ENCODE measurements at places on chromosomes 2 and 18.

- no peak for DNase-seq
Observed at GRCh38 chr18:24560511-24560981, 100.1 kb downstream of the HRH4 start.

DNA sequence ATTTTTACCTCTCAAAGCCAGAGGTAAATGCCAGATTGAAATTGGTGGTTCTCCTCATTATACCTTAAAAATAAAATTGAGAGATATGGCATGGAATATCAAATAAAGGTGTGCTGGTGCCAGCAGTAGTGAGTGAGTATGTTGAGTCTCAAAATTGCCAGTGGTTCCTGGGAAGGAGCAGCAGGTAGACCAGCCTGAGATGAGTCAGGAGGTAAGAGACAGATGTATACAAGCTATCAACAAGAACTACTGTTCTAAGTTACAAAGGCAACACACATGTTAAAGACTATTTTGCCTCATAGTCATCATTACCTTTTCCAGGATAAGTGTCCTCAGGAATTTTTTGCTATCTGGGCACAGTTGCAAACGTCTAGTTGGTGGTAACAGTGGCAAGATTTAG lies 1.3 kb upstream of the UPP2 start:
- DNase-seq: no peak

DNA sequence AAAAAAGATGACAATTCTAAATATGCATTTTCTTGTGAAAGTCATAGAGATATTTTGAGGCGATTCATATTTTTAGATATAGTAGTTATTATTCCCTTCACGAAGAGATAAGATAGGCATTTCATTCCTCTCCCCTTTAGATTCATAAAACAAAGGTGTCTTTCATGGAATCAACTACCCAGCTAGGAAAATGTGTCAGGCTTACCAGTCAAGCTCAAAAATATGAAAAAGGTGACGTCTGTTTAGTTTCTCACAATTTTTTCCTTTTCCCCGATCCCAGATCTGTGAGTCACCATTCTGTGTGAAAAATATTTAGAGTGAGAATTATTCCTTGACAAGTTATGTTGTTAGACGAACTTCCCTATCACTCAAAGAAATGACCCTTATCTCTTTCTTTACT lies 95.4 kb upstream of the FN1 start:
- no peak for DNase-seq

DNA sequence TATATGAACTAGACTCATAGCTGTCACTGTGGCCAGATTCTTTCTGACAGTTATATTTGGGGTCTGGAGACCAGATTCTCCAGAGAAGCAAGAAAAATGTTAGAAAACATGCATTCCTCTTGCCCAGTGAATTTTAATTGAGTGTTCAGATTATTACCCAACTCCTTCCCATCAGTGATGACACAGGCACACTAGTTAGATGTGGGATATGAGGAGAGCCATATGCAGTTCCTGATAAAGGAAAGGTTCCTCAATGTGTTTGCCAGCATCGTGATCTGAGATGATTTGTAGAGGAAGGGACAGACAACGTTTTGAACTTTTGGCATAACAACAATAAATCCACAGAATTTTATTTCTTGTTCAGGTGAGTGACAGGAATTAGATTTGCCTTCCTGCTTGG lies 308.6 kb downstream of the PIEZO2 start:
- no peak for DNase-seq

DNA sequence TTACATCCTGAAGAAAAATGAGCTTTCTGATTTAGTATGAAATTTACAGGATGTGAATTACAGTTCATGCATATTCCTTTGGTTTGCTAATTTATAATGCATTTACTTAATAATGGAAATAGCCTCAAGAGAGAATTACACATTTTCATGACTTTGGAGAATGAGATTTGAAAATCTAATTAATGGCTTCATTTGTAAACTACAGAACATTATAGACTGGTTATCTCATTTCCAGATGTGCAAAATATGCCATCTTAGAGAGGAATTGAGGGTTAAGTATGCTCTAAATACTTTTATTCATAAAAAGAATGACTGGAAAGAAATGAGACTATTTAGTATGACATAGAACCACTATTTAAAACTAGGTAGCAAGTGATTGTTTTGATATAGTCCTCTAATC lies 94.2 kb upstream of the DNAJC10 start:
- DNase-seq: no peak

DNA sequence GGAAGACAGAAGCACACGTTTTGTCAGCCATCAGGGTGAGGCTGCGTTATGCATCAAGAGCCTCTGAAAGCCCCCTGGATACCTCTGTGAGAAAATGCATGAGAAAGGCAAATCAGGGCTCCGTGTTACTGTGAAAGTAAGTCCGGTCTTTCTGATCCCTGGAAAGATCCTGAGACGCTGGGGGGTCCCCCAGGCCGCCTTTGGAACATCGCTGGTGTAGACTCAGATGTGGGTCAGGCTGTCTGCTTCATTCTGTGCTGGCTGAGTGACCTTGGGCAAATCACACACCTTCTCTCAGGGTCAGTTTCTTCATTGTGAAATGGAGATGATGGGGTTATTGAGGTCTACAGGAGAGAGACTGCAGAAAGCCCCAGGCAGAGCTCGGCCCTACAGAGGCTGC lies 42.0 kb upstream of the HS6ST1 start:
- DNase-seq: no peak

DNA sequence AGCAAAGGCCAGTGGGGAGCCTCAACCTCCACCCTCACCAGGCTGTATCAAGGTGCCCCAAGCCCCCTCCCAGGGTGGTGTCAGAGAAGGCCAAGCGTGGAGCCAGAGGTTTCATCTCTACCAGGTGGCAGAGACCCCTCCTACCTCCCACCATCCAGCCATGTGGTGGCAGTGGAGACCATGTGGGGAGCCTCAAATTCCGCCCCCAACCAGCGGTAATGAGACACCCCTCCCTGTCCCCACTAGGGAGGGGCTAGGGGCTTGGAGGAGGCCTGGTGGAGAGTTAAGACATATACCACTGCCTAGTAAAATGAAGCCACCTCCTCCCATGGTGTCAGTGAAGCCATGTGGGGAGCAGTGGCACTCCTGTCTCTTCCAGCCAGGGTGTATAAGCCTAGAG lies 24.4 kb upstream of the YPEL5 start:
- DNase-seq: no peak

GRCh38 chr2:173929441-173929840 lies 35.7 kb downstream of the SP3 start:
- no peak for DNase-seq

DNA sequence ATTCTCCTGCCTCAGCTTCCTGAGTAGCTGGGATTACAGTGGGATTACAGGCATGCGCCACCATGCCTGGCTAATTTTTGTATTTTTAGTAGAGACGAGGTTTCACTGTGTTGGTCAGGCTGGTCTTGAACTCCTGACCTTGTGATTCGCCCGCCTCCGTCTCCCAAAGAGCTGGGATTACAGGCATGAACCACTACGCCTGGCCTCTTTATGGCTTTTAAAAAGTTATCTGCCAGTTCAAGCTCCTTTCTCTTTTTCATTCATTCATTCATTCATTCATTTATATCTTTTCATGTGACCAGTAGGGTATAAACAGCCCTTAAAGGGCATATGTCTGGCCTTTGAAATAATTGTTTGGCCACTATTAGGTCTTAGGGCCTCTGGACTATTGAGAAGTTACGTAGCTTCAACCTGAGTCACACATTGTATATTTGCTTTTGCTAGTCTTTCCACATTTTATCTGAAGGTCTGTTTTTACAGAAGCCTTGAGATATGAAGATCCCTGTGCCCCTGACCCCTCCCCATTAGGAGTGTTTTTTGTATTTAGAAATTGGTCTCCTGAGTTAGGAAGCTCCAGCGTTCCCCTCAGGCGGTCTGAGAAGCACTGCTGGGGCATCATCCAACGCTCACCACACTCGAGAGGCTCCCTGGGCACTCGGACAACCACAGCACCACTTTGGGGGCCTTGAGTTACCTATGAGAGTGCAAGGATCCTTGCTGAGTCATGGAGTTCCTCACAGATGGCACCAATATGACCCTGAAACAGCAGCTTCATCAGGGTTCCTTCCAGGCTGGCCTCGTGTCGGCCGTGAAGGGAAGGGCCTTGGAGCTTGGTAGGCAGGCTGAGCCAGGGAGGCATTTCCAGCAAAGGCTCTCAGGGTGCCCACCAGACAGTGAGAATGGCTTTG lies 21.8 kb downstream of the FZD5 start:
- DNase-seq: no peak

DNA sequence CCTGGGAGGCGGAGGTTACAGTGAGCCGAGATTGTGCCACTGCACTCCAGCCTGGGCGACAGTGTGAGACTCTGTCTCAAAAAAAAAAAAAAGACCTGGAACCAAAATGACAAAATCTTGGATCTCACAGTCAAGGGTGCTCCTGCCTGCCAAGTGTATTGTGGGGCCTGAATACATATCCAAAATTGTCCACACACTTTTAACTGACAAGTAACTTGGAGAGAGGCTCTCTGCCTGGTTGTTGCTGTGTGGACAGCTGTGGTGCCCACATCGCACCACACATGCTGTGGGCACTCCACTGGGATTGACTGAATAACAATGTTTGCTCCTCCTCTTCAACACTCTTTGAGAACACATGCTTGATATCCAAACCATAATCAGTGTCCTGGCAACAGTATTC lies 117.6 kb upstream of the REV1 start:
- no peak for DNase-seq

- peak; percentile 11 for DNase-seq
Observed at GRCh38 chr2:126664234-126664633, 8.3 kb downstream of the GYPC start.

GRCh38 chr2:128402911-128403670 lies 84.4 kb upstream of the HS6ST1 start:
- no peak for DNase-seq

GRCh38 chr2:85794491-85795121 lies 40.8 kb downstream of the ATOH8 start:
- no peak for DNase-seq

DNA sequence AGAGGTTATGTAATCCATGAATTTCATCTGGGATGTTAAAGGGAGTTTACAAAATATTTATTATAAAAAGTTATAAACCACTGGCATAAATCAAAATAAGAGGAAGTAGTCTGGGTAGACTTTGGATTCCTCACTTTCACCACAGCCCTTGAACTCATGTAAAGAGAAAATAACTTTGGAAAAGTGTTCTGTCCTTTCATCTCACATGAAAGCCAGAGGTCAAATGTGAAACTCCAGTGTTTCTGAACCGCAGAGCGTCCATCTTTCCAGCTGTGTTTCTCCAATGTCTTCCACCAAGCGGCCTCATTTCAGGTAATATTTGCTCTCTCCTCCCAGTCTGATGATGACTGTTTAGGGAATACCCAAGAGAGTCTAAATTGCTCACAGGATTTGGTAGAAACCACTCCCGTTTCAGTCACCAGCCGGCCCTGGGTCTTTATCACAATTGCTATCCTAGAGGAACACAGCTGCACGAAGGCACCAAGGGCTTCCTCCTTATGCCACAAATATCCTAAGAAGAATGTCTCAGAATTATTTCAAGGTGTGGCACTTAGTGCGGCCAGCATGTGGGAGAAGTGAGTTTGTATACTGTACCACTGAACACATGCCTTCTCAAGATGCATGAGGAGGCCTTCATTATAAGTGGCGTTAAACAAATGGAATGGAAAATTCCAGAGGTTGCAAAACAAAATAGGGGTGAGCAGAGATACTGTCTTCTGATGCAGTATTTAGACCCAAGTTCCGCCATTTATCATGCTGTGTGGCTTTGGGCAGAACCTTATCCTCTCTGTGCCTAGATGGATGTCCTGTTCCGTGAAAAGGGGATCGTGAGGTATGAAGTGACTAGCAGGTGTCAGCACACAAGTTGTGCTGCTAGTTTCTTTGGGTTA lies 63.8 kb downstream of the ACTR2 start:
- DNase-seq: no peak

- DNase-seq: no peak
Observed at GRCh38 chr2:128623776-128624761, 305.4 kb upstream of the HS6ST1 start.

GRCh38 chr18:57131782-57132181 lies 15.1 kb upstream of the BOD1L2 start:
- no peak for DNase-seq

DNA sequence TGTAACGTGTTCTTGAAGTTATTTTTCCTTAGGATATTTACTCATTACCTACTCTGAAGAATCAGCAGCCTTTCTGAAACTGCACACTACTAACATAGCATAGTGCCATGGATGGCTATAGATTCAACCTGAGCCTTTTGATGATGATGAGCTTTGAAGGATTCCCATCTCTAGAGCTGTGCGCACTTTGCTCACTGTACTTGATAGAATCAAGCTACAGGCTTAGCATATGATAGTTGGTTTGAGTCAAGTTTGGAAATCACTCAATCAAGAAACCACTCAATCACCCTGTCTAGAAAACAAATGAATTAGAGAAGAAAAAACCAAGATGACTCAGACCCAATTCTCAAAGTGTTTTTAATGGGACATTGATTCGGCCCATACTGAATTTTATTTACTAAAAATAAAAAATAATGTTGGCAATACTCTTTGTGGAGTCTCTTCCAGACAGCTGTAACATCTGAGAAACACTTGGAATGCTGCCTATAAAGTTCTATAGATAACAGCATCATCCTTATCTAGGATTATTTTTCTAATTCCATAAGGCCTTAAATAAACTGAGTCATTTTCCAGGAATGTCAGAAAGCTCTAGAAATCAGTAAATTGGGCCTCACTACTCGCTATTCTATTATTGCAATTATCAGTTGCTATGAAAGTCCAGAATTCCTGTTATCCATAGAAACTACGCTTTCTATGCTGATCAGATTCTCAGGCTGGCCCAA lies 259.0 kb upstream of the ERBB4 start:
- no peak for DNase-seq

GRCh38 chr2:26854283-26854827 lies 6.4 kb downstream of the DPYSL5 start:
- DNase-seq: no peak

GRCh38 chr18:77130229-77131099 lies 2.1 kb downstream of the MBP start:
- DNase-seq: no peak

DNA sequence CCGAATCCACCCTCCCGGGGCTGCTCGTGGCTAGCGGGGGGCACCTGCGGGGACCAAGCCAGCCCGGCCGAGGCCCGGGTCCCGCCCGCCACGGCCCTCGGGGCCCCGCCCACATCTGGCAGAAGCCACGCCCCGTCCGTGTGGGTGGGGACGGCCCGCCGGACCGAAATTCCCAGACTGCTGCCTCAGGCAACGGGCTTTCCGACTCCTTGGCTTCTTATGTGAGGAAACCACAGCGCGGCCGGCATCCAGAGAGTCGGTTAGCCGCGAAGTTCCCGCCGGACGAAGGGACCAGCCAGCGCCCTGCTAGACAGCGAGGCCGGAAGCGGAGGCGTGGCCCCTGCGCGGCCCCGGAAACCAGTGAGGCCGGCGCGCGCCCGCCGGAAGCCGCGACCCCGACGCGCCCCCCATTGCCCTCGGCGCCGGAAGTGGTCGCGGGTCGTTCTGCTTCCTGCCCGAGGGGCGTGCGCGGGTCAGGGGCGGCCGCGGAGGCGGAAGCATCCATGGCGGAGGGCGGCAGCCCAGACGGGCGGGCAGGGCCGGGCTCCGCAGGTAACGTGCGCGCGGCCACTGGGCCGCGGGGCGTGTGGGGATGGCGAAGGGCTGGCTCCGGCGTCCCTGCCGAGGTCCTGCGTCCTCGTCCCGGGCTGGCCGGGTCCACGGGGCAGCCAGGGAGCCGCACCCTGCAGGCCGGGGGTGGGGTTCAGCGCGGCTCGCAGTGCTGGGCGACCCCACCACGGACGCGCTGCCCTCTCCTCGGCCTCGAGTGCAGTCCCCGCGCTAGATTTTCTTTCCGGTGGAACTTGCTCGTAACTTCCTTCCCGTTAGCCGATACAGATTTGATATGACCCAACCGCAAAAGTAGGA lies at the start of gene ASB1:
Gene ASB1 (plus strand): TSS at position 360 of the 867 bp plus-strand sequence. CDS start 144 bp downstream, at position 504.
- DNase-seq: peak; percentile 70
